Stimulated activated CD8-positive, alpha-beta memory T cell treated with anti-CD3 and anti-CD28 coated beads, Interleukin-7, amount 100 ng/mL, for 24 hours (primary cell): ENCODE measurements at places on chromosomes 2 and 18.

DNA sequence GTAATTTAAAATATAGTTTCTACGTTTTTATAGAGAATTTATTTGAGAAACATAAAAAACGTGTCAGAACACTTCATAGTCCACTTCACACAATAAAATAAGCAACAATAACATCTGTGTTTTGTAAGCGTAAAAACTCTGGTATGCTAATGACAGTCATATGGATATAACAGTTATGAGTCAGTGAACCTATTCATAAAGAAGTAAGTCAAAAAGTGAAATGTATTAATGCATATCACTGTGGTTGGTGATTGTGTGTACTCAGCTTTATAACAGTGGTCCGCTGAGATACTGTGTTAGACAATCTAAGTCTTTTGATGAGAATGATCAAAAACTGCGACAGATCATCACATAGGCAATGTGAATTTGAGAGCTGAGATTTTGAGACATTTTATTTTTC, 153.2 kb downstream of the WDR7 start:
- DNase-seq, result no peak

- DNase-seq, result no peak
These were observed 71.2 kb upstream of the CNTNAP5 start for GRCh38 chr2:123953846-123954245.

GRCh38 chr18:12092398-12093229, 1.0 kb upstream of the ANKRD62 start:
- no peak for DNase-seq

GRCh38 chr2:9153643-9153980, 53.0 kb upstream of the ASAP2 start:
- no peak for DNase-seq

GRCh38 chr18:67735506-67735905, 219.0 kb upstream of the DSEL start:
- DNase-seq, result no peak
